ENCODE measurements at places on chromosomes 3 and 15.

GRCh38 chr15:93719921-93720351 lies 511.4 kb upstream of the MCTP2 start:
- no peak for DNase-seq

DNA sequence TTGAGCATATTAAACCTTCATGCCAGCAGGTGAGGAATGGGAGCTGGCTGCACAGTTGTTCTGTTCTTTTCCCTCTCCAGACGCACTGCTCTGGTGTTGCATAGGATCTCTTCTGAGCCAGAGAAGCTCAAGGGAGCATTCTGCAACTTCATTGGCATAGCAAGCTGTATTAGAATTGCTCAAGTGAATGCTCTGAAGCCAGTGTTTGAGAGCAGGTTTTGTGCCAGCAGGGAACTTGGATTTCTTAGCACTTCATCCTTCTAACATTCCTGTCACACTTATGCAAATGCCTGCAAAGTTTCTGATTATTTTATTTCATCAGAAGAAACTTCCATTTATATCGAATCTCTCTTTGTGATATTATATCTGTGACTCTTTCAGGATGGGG lies 366.6 kb downstream of the AGBL1 start:
- no peak for DNase-seq

DNA sequence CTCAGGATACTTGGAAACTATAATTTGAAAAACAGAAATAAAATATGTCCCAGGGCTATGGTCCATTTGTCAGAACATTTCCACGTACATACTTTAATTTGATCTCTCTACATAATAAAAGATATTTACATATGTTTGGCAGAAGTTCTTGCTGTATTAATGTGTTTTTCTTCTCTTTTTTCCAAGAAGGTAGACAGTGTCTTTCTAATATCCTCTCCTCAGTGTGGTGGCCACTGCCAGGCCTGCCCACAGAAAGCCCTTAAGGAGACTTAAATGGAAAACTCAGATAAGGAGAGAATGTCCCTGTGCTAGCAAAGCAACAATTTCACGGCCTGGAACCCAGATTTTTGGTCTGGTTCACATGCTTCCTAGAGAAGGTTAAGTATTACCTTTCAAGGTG lies 76.5 kb upstream of the ARHGEF26 start:
- DNase-seq = no peak

DNA sequence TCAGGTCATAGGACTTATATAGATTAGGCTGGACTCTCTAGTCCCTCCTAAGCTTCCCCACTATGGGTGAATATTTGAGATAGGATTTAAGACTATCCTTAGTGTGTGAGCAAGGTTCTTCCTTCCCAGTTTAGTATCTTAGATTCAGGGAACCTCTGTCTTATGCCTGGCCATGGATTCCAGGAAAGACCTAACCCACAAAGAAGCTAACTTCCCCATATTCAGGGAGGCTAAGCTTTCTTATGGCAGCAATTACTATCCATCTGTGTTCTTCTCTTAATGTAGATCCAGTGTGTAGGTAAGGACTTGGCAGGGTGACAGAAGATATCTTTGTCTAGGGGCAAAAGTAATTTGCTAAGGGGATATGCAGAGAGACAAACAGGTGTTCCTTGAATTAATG lies 25.5 kb upstream of the PIK3R4 start:
- DNase-seq = no peak

DNA sequence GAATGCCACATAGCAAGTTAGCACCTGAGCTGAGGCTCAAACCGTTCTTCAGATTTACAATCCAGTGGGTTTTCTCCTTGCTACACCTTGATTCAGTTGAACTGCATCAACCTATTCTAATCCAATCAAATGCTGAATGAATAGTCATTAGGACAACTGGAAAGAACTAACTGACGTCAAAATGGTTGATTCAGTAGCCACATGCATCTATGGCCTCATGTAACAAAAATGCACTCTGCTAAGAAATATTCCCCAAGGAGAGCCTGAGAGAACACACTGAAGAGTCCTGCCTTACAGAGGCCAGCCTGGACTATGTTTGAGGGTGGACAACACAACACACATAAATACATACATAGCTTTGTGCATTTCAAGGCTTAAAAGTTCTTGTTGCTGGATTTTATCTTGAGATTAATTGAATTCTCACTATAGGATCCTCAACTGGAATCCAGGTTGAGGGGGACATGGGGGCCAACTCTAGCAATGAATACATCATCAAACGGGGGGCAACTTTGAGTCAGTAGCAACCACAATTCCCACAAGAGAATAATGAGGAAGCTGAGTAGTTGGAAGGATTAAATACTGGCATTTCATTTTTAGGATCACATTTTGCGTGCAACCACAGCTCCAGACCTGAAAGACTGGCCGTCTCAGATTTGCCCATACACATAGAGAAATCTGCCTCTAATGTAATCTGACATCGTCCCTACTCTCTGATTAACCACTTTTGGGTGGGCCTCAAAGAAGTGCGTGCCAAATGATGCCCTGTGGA lies 280.2 kb upstream of the ICE2 start:
- DNase-seq = no peak

- no peak for DNase-seq
Measured at GRCh38 chr3:94127115-94127514, 64.3 kb downstream of the NSUN3 start.

GRCh38 chr15:100821327-100821726 lies 58.3 kb upstream of the ALDH1A3 start:
- DNase-seq = no peak

DNA sequence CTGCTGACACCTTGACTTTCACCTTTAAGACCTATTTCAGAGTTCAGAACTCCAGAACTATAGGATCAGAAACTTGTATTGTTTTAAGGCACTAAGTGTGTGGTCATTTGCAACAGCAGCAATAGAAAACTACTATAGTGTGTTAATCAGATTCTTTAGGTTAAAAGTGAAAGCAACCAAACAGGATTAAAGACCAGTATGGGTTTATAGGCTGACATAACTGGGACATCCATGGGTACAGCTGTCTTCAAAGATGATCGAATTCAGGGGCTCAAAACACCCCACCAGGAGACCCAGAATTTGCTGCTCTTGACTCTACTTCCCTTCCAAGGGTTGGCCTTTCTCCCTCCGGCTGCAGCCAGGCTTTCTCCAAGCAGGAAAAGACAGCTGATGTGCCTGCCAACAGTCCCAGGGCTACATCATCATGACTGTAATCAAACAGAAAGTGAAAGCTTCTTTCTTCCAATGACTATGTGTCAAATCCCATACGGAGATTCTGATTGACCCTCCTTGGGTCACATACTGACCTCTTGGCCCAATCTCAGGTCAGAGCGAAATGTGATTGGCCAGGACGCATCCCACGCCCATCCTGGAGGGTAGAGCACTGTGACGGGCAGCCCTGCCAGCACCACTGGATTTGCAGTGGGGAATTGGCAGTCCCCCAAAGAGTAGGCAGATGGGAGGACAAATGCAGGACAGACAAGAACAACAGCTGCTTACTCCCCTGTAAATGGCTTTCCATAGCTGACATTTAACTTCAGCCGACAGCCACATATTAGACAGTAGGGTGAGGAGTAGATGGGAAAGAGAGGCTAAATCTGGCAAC lies 51.4 kb upstream of the RNF7 start:
- DNase-seq = no peak

DNA sequence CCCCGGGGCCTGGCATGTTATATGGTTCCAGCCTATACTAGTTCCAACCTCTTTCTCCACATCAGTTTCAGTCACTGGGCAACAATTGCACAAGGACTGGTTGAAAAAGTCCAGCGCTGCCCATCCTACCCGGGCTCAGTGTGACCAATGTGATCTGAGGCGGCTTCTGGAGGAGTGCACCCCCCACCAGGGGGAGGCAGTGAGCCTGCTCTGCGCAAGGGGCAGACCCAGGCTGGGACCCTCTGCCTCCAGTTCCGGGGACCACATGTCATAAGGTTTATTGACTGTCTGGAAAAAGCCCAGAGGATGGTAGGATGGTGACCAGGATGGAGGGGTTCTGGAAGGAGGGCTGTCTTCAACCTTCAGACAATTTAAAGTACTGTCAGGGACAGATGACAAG lies 25.6 kb upstream of the NR2E3 start:
- DNase-seq = no peak

DNA sequence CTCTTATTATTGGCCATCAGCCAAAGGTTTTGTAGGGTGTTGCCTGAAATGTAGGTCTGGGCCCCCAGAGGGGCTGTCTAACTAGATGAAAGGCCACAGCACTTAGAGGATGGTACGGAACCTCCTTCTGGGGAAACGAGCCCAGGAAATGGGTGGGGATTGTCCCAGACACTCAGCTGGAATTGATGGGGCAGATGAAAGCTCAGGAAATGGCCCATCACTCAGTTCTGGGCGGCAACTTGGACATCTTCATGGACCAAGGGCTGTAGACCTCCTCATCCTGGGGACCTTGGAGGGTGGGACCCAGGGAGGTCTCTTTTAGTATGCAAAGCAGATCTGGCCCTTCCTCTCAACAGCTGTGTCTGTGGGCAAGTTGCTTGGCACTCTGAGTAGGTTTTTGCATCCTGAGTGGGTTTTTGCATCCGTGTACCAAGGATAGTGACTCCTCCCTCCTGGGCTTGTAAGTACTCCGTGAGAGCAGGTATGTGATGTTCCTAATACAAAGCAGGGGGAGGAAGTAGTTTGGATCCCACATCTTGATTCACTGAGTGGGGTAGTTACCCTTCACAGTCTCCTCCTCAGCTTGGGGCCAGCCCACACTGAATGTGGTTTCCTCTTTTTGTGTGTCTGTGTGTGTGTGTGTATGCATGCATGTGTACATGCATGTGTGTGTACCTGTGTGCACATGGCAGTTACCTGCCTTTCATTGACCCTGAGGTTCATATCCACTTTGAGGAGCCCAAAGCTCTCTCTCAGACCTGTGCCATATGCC lies 292.0 kb downstream of the RPLP1 start:
- no peak for DNase-seq

DNA sequence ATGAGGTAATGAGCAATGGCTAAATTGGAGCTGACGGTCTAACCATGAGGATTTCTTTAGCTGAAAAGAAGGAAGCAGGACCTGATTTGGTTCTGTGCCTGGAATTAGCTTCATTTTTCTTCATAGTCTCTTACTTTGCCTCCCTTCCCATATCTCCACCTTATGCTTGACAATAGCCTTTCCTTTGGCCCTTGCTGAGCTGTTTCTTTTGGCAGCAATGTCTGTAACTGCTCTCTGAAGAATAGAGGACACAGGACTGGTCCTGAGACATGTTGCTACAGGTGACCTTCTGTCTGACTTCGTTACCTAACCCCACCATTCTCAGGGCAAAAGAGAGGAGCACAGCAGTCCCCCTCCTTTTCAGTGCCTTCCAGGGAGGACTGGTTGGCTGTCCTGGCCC lies 122.4 kb downstream of the SSR3 start:
- no peak for DNase-seq

DNA sequence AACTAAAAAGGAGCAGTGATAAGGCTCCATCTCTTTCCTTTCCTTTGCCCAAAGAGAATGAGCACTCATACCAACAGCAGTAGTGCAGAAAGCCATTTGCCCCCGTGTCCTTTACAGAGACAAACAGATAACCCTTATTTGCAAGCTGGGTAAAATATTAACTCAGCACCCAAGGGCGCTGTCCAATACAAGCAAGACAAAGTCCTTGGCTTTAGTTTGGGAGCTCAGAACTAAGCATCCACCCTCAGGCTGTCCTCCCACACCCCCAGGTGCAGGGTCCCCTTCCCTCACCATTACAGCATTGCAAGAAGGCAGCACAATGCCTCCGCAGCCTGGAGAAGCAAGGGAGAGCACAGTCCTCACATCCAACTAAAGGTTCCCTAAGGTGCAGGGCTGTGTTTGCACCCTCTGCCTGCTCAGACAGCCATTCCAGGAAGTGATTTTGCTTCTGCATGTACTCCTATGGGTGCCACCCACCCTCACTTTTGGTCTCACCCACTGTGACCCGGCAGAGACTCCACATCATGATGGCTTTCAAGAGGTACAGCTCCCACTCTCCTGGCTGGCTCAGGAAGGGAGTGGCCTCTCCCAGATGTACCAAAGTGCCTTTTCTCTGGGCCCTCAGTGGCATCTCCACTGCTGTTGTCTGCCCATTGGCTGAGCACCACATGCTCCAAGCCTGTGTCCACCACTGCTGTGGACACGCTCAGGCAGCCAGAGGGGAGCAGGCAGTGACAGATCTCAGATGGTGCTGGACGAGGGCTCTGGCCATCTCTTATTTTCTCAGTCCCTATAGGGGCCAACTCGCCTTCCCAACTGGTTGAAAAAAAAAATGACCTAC lies 34.1 kb upstream of the HES1 start:
- DNase-seq = no peak

DNA sequence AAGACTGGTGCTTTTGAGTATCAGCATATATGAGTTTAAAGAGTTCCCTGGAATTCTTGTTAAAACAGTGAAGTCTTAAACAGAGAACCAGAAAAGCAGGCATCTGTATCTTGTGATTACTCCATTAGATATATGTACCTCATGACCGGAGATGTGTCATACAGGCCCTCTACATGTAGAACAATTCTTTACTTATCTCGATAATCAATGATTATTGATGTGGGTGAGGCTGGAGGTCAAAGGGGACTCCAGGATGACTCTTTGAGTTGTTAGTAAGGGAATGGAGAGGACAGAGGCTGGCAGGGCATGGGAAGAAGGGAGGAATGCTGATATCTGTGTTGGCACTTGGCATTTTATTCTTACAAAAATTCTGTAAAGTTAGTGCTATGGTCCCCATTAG lies 155.7 kb downstream of the GAP43 start:
- DNase-seq = no peak

GRCh38 chr3:79491029-79491641 lies 276.7 kb downstream of the ROBO1 start:
- DNase-seq = no peak

GRCh38 chr15:67080900-67081431 lies 15.6 kb downstream of the SMAD3 start:
- DNase-seq = no peak

- no peak for DNase-seq
Measured at GRCh38 chr3:194961571-194961970, 275.9 kb downstream of the FAM43A start.

GRCh38 chr15:98803228-98804056 lies 155.1 kb downstream of the IGF1R start:
- DNase-seq = no peak

DNA sequence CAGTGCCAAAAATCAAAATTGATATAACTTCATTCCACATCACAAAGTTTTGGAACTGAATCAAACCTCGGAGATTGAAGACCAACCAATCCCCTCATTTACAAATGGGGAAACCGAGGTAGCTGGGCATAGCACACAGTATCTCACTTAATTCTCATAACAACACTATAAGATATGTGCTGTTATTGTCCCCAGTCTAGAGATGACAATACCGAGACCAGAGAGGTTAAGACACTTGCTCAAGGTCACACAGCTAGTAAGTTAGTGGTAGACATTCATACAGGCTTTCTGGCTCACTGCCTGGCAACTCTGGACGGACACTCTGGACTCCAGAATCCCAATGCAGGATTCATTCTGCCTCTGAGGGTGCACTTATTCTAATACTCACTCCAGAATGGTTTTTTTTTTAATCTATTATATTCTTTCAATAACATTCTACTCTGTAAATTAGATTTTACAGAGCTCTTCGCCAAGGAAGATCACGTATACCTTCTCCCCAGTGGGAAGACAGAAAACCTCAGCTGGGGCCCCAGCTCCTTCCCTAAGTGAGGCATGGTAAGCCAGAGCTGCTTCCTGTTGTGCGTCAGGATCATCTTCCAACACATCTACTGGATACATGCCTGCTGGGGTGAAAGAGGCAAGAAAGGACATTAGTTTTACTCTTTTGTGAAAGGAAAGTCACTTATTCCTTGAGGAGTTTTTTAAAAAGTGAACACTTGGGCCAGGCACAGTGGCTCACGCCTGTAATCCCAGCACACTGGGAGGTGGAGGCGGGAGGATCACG lies 128.4 kb upstream of the IGF1R start:
- no peak for DNase-seq

GRCh38 chr3:53719796-53720195 lies 126.4 kb downstream of the CHDH start:
- no peak for DNase-seq

All from stimulated activated CD4-positive, alpha-beta T cell treated with anti-CD3 and anti-CD28 coated beads, TNF-alpha, amount 100 ng/mL, for 24 hours (primary cell).